ENCODE measurements at places on chromosomes 4 and X. TPM values are rescaled to one million over a fixed set of nuclear protein-coding genes. Genes with fewer than 3 reads are reported as not detected.

VSIG4 gene
- total RNA-seq, result 38.9 TPM

DNA sequence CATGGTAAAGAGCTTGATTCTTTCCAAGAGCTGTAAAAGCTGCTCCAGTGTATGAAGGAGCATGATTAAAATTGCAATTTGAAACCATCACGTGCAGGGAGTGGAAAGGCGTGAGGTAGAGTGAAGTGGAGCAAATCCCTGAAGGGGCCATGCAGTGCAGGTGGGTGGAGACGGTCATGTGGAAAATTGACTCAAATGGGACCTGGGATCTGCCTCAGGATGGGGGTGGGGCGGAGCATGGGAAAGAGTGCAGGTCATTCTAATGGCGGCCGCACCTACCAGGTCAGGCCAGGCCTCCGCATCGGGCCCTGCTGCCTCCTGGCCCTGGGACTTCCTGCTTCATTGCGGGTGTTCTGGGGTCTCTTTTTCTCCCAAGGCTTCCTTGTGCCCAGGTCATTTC lies 25.3 kb upstream of the TRIM60 start:
- no peak for DNase-seq

GRCh38 chr4:168619266-168619631 lies 122.4 kb downstream of the PALLD start:
- no peak for DNase-seq

DNA sequence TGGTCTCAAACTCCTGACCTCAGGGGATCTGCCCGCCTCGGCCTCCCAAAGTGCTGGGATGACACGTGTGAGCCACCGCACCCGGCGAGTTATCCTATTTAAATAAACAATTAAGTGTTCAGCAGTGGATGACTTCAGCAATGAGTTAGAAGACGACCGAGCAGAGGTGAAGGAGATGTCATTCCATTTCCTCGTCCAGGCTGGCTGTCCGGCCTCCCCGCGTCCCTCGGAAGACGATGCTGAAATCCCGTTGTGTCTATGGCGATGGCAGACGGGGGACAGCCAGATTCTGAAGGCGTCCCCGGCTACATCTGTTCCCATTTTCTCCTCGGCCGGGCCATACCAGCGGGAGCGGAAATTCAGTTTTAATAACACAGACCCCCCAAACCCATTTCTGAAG lies 209.8 kb downstream of the CRLF2 start:
- DNase-seq, result no peak

GRCh38 chrX:110561034-110561433 lies 202.4 kb downstream of the RTL9 start:
- DNase-seq, result no peak
